Natural killer cell treated with Interleukin-12 subunit alpha and Interleukin-12 subunit beta and Interleukin-15 and Interleukin-18, amount 100 ng/mL, for 72 hours (primary cell): ENCODE measurements at places on chromosomes 2 and 18. TPM values are rescaled to one million over a fixed set of nuclear protein-coding genes. Genes with fewer than 3 reads are reported as not detected.
A peak's percentile ranks its signal among the peaks of the same experiment; 100 is the strongest.

Gene TMEM198
- 3.6 TPM for total RNA-seq

DNA sequence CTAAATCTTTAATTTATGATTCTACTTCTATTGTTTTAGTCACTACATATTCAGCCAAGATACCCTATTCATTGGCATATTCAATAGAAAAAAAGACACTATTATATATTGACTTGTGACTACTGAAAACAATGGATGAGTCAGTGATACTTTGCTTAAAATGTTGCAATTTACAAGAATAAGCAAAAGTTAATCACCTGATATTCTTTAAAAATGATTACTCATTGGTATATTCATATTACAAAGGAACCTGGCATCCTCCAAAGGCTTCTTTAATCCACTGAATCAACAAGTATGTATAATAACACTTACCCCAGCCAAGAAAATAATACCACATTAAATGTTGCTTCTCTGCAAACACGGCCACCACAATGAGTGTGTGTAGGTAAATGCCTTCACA is 87.8 kb downstream of the CALCRL start:
- H3K4me1 ChIP-seq, result no peaks in the 10 kb centered on the region
- no peak overlapping the region for H3K27ac ChIP-seq
- no peaks in the 10 kb centered on the region for H3K36me3 ChIP-seq
- no peaks in the 10 kb centered on the region for H3K27me3 ChIP-seq

DNA sequence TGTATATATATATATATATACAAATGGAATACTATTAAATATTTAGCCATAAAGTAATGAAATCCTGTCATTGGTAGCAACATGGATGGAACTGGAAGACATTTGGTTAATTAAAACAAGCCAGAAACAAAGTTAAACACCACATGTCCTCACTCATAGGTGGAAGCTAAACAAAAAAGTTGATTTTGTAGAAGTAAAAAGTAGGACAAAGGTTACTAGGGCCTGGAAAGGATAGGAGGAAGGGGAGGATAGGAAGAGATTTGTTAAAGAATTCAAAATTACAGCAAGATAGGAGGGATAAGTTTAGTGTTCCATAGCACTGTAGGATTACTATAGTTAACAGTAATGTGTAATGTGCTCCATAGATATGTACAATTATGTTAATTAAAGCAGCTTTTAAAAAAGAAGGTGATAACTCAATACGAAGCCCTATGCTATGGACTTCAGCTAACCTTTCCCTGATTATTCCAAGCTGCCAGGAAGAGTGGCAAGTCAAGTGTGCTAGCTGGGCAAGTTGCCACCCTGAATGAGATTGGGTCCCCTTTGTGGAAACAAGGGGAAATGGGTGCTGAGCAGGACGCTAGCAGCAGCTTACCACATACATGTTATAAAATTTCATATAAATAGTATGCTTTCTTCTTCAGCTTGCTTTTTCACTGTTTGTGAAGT is 12.3 kb downstream of the MERTK start:
- no peak for DNase-seq
- no peak overlapping the region for H3K4me3 ChIP-seq
- no peaks in the 10 kb centered on the region for H3K27me3 ChIP-seq

Gene GALNT14
- total RNA-seq, result not detected

Gene FOXI3
- not detected for total RNA-seq

Gene DTNA
- total RNA-seq, result not detected

GRCh38 chr2:46657042-46657504 is 177.7 kb downstream of the TMEM247 start:
- no peak overlapping the region for H3K27ac ChIP-seq
- DNase-seq, result no peak
- H3K4me1 ChIP-seq, result no peaks in the 10 kb centered on the region
- H3K4me3 ChIP-seq, result no peak overlapping the region
- no peaks in the 10 kb centered on the region for H3K36me3 ChIP-seq

DNA sequence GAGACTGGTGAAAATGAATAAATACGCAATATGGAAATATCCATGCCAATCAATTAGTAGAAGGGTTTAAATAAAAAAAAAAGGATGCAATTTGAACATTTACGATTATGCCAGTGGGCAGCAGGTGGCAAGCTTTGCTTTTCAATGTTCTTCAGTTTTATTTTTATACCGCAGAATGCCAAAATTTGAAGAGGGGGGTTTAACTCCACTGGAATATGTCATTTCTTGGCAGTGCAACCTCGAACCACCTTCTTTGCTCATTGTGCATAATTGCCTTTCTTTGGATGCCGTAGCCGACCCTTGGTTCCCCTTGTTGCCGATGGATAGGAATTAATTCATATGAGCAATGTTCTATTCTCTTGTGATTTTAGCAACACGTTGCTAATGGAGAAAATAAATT is 88.0 kb downstream of the LTBP1 start:
- no peaks in the 10 kb centered on the region for H3K36me3 ChIP-seq
- no peaks in the 10 kb centered on the region for H3K4me1 ChIP-seq
- no peak for DNase-seq
- H3K27me3 ChIP-seq, result peaks cover 4% of the 10 kb centered on the region

GRCh38 chr2:195532628-195533271 is 124.3 kb upstream of the SLC39A10 start:
- H3K27me3 ChIP-seq, result no peaks in the 10 kb centered on the region
- no peak for DNase-seq
- H3K4me1 ChIP-seq, result peaks cover 63% of the 10 kb centered on the region
- peak overlapping the region; percentile 85 for H3K4me3 ChIP-seq
- H3K36me3 ChIP-seq, result peaks cover 10% of the 10 kb centered on the region

GRCh38 chr2:128373451-128374000 is 54.9 kb upstream of the HS6ST1 start:
- no peaks in the 10 kb centered on the region for H3K36me3 ChIP-seq
- no peak overlapping the region for H3K4me3 ChIP-seq

GRCh38 chr2:222038067-222038802 is 260.6 kb downstream of the PAX3 start:
- no peaks in the 10 kb centered on the region for H3K4me1 ChIP-seq
- no peak overlapping the region for H3K4me3 ChIP-seq
- H3K27ac ChIP-seq, result no peak overlapping the region
- H3K36me3 ChIP-seq, result no peaks in the 10 kb centered on the region
- H3K27me3 ChIP-seq, result peaks cover 6% of the 10 kb centered on the region

DNA sequence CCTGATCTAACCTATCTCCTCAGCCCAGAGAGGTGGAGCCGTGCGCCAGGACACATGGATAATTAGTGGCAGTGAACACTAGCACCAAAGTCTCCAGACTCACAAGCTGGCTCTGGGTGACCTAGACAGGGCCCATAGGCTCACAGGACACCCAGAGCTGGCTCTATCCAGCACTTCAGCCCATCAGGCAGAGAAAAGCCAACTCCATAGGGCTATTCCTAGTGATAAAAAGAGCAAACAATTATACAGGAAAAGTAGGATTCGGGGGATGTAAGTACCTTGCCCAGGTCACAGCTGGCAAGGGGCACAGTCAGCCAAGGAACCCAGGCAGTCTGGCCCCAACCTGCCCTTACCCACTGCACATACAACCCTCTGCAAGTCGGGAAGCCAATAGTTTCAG is 178.6 kb downstream of the TNS1 start:
- no peak overlapping the region for H3K4me3 ChIP-seq
- H3K4me1 ChIP-seq, result no peaks in the 10 kb centered on the region
- H3K27ac ChIP-seq, result no peak overlapping the region
- H3K27me3 ChIP-seq, result no peaks in the 10 kb centered on the region

GRCh38 chr2:64404002-64404731 is 49.8 kb upstream of the LGALSL start:
- no peaks in the 10 kb centered on the region for H3K4me1 ChIP-seq
- DNase-seq, result no peak
- no peak overlapping the region for H3K4me3 ChIP-seq
- no peaks in the 10 kb centered on the region for H3K36me3 ChIP-seq
- peaks cover 8% of the 10 kb centered on the region for H3K27me3 ChIP-seq

GRCh38 chr2:3644891-3645605 is 13.0 kb upstream of the ALLC start:
- H3K36me3 ChIP-seq, result no peaks in the 10 kb centered on the region
- no peak overlapping the region for H3K4me3 ChIP-seq
- no peaks in the 10 kb centered on the region for H3K4me1 ChIP-seq

- no peak overlapping the region for H3K27ac ChIP-seq
- no peak overlapping the region for H3K4me3 ChIP-seq
- H3K36me3 ChIP-seq, result no peaks in the 10 kb centered on the region
- H3K4me1 ChIP-seq, result no peaks in the 10 kb centered on the region
Measured at GRCh38 chr2:166234112-166234846, 106.5 kb upstream of the SCN1A start.

DNA sequence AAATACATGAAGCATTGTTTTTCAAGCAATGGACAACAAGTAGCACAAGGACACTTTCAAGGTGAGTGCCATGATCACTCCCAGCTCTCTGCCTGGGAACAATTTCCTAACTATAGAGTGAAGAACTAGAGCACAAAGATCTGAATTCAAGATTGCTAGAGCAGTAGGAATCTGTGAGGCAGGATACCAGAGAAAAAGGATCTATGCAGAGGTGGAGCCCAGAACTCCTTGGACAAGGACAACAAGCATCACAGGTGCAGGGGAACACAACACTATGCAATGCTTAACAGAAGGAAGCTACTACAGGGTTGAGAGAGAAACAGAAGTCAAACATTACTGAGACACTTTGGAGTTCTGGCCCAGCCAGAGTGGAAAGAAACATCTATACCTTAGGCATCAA is 24.7 kb downstream of the ATL2 start:
- H3K4me3 ChIP-seq, result no peak overlapping the region
- H3K4me1 ChIP-seq, result peaks cover 18% of the 10 kb centered on the region
- H3K36me3 ChIP-seq, result peaks cover 6% of the 10 kb centered on the region
- H3K27me3 ChIP-seq, result no peaks in the 10 kb centered on the region
- H3K27ac ChIP-seq, result no peak overlapping the region
- DNase-seq, result no peak

- H3K4me3 ChIP-seq, result no peak overlapping the region
- peaks cover 19% of the 10 kb centered on the region for H3K27me3 ChIP-seq
- H3K27ac ChIP-seq, result no peak overlapping the region
- no peaks in the 10 kb centered on the region for H3K4me1 ChIP-seq
Measured at GRCh38 chr2:234725528-234726264, 226.1 kb upstream of the SH3BP4 start.

- no peaks in the 10 kb centered on the region for H3K27me3 ChIP-seq
- H3K4me3 ChIP-seq, result no peak overlapping the region
- H3K4me1 ChIP-seq, result peaks cover 38% of the 10 kb centered on the region
- H3K36me3 ChIP-seq, result peaks cover 15% of the 10 kb centered on the region
Measured at GRCh38 chr2:64634345-64635267, 19.1 kb downstream of the SERTAD2 start.

GRCh38 chr2:201759567-201759966 is 21.2 kb downstream of the ALS2 start:
- H3K27ac ChIP-seq, result no peak overlapping the region
- H3K4me3 ChIP-seq, result no peak overlapping the region
- no peaks in the 10 kb centered on the region for H3K27me3 ChIP-seq
- H3K4me1 ChIP-seq, result no peaks in the 10 kb centered on the region

DNA sequence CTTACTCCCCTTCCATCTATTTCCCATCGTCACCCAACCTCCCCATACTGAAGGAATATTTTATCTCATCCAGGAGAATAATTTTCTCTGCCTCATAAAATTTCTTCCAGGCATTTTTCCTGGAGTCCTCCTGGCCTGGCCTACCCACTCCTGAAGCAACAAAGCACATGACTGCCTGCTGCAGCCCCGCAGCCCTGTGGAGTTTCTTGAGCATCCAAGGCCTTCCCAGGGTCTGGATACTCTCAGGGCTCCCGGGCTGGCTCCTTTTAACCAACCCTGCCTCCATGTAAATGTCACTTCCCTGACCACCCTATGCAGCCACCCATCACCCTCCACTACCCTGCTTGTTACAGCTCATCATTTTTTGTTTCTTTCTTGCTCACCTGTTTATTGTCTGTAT is 64.0 kb downstream of the CDH20 start:
- H3K4me3 ChIP-seq, result no peak overlapping the region
- no peaks in the 10 kb centered on the region for H3K27me3 ChIP-seq
- DNase-seq, result no peak
- peaks cover 5% of the 10 kb centered on the region for H3K36me3 ChIP-seq
- no peaks in the 10 kb centered on the region for H3K4me1 ChIP-seq
- H3K27ac ChIP-seq, result no peak overlapping the region

DNA sequence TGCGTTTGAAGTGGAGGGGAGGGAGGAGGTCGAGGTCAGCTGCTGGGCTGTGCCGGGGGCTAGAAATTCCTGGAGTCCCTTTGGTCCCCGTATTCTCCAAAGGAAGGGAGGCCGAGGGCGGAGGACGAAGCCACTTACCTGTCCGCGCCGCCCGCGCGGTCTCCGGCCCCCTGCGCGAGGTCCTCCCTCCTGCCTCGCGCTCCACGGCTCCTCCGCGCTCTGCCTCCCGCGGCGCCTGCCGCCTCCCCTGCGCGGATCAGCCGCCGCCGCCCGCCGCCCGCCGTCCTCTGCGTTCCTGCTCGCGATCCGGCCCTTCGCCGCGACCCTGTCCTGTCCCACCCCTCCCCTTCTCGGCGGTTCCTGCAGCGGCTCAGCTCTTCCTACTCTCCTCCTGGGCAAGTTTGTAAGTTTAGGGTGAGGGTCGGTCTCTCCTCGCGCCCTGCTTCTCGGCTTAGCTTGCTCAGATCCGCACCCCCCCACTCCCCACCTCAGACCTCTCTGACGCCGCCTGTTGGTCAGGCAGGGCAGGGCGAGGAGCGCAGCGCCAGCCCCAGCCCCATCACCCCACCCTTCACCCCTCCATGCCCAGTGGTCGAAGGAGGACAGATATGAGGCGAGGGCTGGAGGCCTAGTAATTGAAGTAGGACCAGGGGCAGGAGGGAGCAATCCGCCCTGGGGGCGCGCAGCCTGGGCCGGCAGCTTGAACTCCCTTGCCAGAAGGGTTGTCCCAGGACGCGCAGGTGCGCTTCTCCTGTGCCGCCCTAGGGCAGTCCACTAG is 9.7 kb upstream of the SKOR2 start:
- H3K36me3 ChIP-seq, result peaks cover 4% of the 10 kb centered on the region
- no peak overlapping the region for H3K27ac ChIP-seq
- no peak for DNase-seq
- H3K4me3 ChIP-seq, result no peak overlapping the region

- H3K36me3 ChIP-seq, result peaks cover 31% of the 10 kb centered on the region
- DNase-seq, result no peak
- no peak overlapping the region for H3K27ac ChIP-seq
- no peaks in the 10 kb centered on the region for H3K4me1 ChIP-seq
- H3K27me3 ChIP-seq, result no peaks in the 10 kb centered on the region
Measured at GRCh38 chr2:71385012-71385411, 53.4 kb downstream of the ZNF638 start.
